ENCODE measurements at places on chromosomes 3 and 15. TPM values are rescaled to one million over a fixed set of nuclear protein-coding genes. Genes with fewer than 3 reads are reported as not detected.

DNA sequence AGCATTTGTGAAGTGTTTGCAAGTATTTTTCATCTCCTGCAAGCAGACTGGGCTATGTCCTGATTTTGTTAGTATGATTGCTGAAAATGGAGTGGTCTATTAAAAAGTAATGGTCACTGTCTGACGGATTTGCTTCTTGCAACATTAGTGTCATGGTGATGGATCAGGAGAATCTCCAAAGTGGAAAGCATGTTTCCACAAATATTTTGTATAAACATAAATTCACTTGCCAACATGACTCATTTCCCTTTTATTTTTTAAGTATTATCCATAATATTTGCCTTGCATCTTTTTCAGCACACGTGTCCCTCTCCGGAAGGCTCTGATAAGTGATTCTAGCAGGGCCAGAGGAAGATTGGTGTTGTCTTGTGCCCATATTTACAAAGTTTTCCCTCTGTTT is 27.4 kb upstream of the CACNA2D3 start:
- DNase-seq: no peak

DNA sequence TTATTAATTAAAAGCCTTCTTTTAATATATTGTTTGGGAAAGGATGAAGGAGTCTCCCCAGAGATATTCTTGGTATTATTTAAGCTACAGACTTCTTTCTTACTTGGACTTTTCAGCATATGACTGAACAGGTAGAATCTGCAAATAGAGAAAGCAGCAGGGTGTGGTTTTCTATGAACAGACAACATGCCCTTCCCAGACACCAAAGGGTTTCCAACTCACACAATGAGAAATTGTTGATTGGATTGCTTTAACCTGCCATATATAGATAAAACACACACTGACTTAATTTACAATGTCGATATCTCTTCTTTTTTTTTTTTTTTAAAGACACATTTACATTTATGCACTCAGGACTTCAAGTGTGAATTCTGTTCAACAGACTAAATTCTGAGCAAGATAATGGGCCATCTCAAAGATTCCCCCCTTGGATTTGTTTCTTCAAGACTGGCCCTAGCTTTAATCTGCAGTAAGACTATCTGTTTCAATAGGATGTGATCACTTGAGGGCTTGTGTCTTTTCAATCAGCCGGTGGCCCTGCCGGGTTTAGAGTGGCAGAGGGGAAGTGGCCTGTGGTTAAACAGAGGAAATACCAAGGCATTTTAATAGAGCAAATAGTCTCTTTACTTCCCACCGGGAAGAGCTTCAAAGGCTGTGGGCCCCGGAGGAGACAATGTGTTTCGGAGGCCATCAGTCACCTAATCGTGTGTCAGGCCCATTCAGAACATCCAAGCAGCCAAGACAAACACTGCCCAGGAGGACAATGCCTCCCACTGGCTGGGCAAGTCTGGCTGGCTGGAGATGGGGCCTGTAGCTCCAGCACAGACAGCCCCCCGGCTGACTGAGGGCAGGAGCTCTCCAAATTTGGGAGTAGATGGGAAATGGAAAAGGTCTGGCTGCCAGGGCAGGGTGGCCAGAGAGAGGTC is 6.1 kb downstream of the IL17RD start:
- DNase-seq: no peak

- no peak for DNase-seq
Observed at GRCh38 chr3:21682206-21682605, 68.8 kb downstream of the ZNF385D start.

DNA sequence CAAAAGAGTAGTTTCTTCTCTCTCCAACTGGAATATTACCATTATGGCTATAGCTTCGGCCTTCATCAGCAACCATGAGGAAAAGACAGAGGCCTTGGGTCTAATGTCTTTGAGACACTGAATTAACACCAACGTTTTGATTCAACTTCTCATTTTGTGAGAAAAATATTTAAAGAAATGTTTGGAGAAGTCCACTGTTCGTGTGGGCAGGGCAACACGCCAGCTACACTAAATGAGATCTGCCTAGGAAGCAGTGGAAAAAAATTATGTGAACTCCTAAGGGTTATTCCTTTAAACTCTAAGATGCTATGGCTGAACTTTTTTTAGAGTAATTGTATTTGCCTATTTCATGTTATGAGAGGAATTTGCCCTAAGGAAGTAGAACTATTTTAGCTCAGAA is 41.8 kb downstream of the NCEH1 start:
- DNase-seq: no peak

GRCh38 chr3:51716805-51717204 is 9.9 kb downstream of the GRM2 start:
- no peak for DNase-seq

DNA sequence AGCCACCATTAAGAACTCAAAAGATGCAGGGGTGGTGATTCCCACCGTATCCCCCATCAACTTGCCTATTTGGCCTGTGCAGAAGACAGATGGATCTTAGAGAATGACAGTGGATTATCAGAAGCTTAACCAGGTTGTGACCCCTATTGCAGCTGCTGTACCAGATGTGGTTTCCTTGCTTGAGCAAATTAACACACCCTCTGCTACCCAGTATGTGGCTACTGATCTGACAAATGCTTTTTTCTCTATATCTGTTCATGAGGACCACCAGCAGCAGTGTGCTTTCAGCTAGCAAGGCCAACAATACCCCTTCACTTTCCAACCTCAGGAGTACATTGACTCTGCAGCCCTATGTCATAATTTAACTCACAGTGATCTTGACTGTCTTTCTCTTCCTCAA is 8.6 kb upstream of the MCF2L2 start:
- DNase-seq: no peak

GRCh38 chr15:60328852-60329443 is 68.8 kb downstream of the ANXA2 start:
- DNase-seq: no peak

- no peak for DNase-seq
Observed at GRCh38 chr15:31135523-31135922, 34.0 kb upstream of the TRPM1 start.

GRCh38 chr3:16203031-16203430 is 28.6 kb downstream of the GALNT15 start:
- no peak for DNase-seq

- no peak for DNase-seq
Observed at GRCh38 chr3:122824465-122825381, 29.9 kb downstream of the SLC49A4 start.

The SPTSSB gene
- not detected for total RNA-seq

The ZNF197 gene
- 14.0 TPM for total RNA-seq

The KBTBD13 gene
- total RNA-seq: 0.57 TPM
